ENCODE measurements at places on chromosomes 2 and 18. TPM values are rescaled to one million over a fixed set of nuclear protein-coding genes. Genes with fewer than 3 reads are reported as not detected.
A peak's percentile ranks its signal among the peaks of the same experiment; 100 is the strongest.

- H3K27ac ChIP-seq, result no peak overlapping the region
- H3K4me3 ChIP-seq, result no peak overlapping the region
- H3K36me3 ChIP-seq, result no peaks in the 10 kb centered on the region
- no peaks in the 10 kb centered on the region for H3K27me3 ChIP-seq
- H3K4me1 ChIP-seq, result peaks cover 26% of the 10 kb centered on the region
Observed at GRCh38 chr2:108971661-108972566, 17.1 kb downstream of the EDAR start.

Gene CNDP1
- total RNA-seq, result not detected

- H3K27ac ChIP-seq, result no peak overlapping the region
- H3K4me1 ChIP-seq, result no peaks in the 10 kb centered on the region
- no peak overlapping the region for H3K4me3 ChIP-seq
- no peaks in the 10 kb centered on the region for H3K36me3 ChIP-seq
- peak; percentile 12 for DNase-seq
Observed at GRCh38 chr2:179422037-179422643, 157.5 kb upstream of the SESTD1 start.

DNA sequence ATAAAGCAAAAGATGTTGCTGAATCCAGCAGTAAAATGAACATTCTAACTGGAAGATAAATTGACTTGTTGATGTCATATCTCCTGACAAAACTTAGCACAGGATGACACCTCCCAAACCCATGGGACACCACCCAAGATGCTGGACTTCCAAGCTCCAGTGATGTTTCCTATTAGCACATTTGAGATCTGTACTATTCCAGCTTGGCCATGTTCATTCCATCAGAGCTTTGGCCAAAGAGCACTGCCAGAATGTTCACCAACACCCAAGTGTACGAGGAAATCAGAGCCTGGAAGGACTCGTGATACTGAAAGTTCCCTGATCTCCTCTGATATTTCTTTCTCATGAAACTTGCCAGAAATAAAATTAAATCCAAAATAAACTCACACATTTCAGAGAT, 44.7 kb downstream of the PID1 start:
- H3K27me3 ChIP-seq, result no peaks in the 10 kb centered on the region
- no peaks in the 10 kb centered on the region for H3K4me1 ChIP-seq
- no peak overlapping the region for H3K4me3 ChIP-seq
- H3K27ac ChIP-seq, result no peak overlapping the region

- no peaks in the 10 kb centered on the region for H3K36me3 ChIP-seq
- peaks cover 16% of the 10 kb centered on the region for H3K4me1 ChIP-seq
- no peak overlapping the region for H3K4me3 ChIP-seq
- no peak overlapping the region for H3K27ac ChIP-seq
- no peaks in the 10 kb centered on the region for H3K27me3 ChIP-seq
- no peak for DNase-seq
Observed at GRCh38 chr18:23380817-23381216, 72.3 kb upstream of the RIOK3 start.

Gene STARD6
- not detected for total RNA-seq

GRCh38 chr2:68418855-68419254, 48.2 kb downstream of the FBXO48 start:
- H3K27ac ChIP-seq, result no peak overlapping the region
- H3K27me3 ChIP-seq, result no peaks in the 10 kb centered on the region
- H3K4me3 ChIP-seq, result no peak overlapping the region
- H3K36me3 ChIP-seq, result no peaks in the 10 kb centered on the region

DNA sequence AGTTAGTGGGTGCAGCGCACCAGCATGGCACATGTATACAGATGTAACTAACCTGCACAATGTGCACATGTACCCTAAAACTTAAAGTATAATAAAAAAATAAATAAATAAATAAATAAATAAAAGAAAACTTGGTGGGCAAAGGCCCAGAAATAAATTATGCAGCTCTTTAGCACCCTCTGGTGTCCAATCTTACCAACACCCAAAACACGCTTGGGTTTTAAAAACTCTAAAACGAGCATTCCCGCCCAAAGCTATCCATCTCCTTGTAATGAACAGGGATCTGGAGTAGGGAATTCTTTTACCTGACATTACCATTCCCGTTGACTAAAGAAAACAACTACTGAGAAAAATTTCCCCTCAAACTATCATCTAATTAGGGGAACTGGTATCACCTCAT, 2005.9 kb upstream of the CELF4 start:
- DNase-seq, result no peak
- H3K27me3 ChIP-seq, result no peaks in the 10 kb centered on the region
- no peak overlapping the region for H3K27ac ChIP-seq
- no peaks in the 10 kb centered on the region for H3K36me3 ChIP-seq
- no peak overlapping the region for H3K4me3 ChIP-seq

DNA sequence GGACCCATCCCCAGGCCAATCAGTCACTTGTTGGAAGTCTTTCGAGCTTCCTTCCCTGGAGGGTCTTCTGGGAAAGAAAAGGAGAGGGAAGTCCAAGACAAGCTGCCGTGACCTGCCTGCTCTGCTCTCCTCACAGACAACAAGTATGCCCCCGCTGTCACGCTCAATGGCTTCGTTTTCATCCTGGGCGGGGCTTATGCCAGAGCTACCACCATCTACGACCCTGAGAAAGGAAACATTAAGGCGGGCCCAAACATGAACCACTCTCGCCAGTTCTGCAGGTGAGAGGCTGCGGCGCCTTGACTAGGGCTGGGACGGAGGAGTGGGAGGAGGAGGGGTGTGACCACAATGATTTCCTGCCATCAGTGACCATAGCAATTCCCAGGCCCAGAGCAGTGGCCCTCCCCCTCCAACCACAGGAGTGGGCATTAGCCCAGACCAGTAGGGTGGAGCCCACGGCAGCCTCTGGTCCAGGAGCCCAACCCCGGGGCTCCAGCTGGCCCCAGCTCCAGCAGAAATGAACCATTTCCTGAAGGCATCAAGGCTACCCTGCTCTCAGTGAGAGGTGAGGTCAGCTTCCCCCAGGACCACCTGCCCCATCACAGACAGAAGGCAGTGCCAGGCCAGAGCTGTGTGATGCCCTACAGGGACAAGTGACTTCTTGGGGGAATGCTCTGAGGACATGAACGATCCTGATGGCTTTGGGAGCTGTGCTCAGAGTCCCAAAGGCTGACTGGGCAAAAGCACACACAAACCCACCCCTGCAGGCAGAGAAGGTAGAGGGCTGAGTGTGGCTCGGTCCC, 223.1 kb downstream of the ATAD2B start:
- no peak overlapping the region for H3K4me3 ChIP-seq
- H3K27me3 ChIP-seq, result no peaks in the 10 kb centered on the region
- no peaks in the 10 kb centered on the region for H3K4me1 ChIP-seq
- DNase-seq, result no peak
- peaks cover 4% of the 10 kb centered on the region for H3K36me3 ChIP-seq

Gene SERTAD2
- total RNA-seq, result 23.5 TPM

GRCh38 chr2:220334871-220335590, 707.6 kb downstream of the SLC4A3 start:
- no peaks in the 10 kb centered on the region for H3K4me1 ChIP-seq
- no peak overlapping the region for H3K27ac ChIP-seq
- no peaks in the 10 kb centered on the region for H3K27me3 ChIP-seq
- H3K36me3 ChIP-seq, result no peaks in the 10 kb centered on the region
- DNase-seq, result no peak

DNA sequence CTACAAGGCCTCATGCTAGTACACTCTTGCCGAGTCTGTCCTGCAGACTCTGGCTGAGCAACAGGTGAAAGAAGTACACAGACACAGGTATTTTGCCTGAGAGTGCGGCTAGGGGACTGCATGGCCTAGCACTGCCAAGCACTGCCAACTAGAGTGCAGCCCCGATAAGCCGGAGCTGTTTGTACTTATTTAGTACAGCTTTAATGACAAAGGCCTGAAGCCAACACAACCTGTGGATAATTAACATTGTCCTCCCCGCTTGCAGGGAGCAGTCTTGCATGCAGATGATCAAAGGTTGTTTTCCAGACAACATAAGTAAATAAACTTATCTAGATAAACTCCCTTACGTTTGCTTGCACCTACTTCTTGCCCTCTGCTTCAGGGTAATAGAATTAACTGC, 63.7 kb upstream of the MMADHC start:
- no peak overlapping the region for H3K4me3 ChIP-seq
- H3K27ac ChIP-seq, result no peak overlapping the region
- no peaks in the 10 kb centered on the region for H3K36me3 ChIP-seq
- H3K27me3 ChIP-seq, result no peaks in the 10 kb centered on the region
- no peak for DNase-seq
- H3K4me1 ChIP-seq, result no peaks in the 10 kb centered on the region

DNA sequence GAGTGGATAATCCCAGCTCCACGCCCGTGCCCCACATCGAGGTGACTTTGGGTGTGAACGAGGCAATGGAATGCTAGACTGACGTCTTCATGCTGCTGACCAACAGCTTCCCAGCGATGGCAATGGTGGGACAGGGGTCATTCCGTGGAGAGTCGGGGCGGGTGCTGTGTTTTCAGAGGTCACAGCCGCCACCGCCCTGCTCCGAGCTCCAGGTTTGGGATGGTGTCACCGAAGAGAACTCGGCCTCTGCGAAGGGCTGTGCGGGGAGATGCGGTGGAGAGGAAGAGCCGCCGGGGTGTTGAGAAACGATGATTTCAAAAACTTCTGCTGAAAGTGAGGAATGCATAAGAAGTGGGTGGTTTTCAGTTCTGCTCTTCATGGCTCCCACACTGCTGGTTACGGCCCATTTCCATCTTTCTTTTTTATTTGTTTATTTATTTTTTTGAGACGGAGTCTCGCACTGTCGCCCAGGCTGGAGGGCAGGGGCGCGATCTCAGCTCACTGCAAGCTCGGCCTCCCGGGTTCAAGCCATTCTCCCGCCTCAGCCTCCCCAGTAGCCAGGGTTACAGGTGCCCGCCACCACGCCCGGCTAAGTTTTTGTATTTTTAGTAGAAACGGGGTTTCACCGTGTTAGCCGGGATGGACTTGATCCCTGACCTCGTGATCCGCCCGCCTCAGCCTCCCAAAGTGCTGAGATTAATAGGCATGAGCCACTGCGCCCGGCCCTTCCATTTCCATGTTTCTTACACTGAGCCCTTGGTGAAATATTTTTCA, 142.6 kb downstream of the RTP5 start:
- H3K36me3 ChIP-seq, result no peaks in the 10 kb centered on the region
- DNase-seq, result no peak
- H3K27ac ChIP-seq, result no peak overlapping the region

Gene CCDC74B
- total RNA-seq, result 0.12 TPM

DNA sequence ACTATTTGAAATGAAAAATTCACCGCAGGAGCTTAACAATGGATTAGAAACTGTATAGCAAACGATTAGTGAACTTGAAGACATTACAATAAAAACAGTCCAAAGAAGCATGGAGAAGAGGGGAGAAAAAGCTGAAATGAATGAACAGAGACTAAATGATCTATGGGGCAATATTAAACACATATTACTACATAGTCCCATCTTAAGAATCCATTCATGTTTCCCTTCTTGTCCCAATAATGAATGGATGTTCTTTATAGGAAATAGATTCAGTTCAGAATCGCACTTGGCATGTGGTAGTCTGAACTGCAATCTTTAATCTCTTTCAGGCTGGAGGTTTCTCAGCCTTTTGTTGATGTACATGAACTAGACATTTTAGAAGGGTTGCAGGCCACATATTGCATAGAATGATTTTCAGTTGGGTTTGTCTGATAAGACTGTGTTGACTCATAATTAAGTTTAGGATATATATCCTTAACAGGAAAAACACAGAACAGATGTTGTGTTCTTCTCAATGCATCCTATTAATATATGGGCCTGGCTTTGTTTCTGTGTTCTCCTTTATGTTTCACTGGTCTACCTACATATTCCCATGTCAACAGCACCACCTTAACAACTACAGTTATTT, 27.9 kb downstream of the CCDC88A start:
- DNase-seq, result no peak
- H3K4me1 ChIP-seq, result no peaks in the 10 kb centered on the region
- H3K27me3 ChIP-seq, result no peaks in the 10 kb centered on the region
- H3K36me3 ChIP-seq, result no peaks in the 10 kb centered on the region
- no peak overlapping the region for H3K4me3 ChIP-seq

- no peaks in the 10 kb centered on the region for H3K36me3 ChIP-seq
- no peak for DNase-seq
- H3K27ac ChIP-seq, result no peak overlapping the region
- no peaks in the 10 kb centered on the region for H3K27me3 ChIP-seq
Observed at GRCh38 chr2:226607379-226607778, 192.2 kb downstream of the IRS1 start.

Gene FABP1
- total RNA-seq, result not detected

Gene GPR155
- total RNA-seq, result 18.2 TPM

All from CD4-positive, alpha-beta memory T cell (primary cell).